ENCODE measurements at places on chromosomes 12 and 14.

DNA sequence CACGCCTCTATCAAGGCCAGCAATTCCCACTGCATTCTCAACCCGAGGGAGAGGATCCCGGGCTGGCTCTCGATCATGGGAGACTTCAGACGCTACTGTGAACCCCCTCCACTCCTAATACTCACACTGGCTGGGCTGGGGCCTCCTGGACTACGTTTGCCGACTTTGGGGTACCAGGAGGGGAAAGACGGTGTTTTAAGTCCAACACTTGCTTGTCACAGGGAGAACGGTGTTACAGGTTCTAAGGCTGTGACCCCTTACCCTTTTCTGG is 463 bp downstream of the NACA start:
- no peak for DNase-seq

DNA sequence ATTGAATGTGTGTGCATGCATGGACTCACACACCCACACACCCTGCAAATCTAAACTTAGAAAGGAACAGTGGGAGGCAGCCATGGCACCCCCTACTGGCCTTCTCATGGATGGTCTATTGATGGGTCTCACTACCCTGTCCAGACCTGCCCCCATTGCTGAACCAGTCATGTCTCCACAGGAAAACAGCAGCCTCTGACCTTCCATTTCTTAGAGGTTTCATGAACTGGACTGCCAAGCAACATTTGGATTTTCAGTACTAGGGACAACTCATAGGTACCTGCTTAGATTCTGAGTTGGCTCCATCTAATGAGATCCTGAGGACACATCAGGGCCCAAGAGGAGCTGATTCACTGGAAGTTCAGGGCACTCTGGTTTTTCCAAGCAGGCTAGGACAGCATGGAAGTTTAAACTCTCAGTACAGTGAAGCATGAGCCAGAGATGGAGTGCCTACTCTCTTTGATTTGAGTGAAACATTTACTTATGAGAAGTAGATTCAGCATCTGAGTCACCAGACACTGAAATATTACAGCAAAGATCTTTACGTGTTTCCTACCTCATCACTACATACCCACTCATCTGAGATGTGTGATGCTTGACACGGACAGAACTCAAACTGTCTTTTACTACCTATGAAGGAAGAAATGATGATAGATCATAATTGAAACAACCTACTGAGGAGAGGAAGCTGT is 98.9 kb upstream of the PLEKHG7 start:
- no peak for DNase-seq

DNA sequence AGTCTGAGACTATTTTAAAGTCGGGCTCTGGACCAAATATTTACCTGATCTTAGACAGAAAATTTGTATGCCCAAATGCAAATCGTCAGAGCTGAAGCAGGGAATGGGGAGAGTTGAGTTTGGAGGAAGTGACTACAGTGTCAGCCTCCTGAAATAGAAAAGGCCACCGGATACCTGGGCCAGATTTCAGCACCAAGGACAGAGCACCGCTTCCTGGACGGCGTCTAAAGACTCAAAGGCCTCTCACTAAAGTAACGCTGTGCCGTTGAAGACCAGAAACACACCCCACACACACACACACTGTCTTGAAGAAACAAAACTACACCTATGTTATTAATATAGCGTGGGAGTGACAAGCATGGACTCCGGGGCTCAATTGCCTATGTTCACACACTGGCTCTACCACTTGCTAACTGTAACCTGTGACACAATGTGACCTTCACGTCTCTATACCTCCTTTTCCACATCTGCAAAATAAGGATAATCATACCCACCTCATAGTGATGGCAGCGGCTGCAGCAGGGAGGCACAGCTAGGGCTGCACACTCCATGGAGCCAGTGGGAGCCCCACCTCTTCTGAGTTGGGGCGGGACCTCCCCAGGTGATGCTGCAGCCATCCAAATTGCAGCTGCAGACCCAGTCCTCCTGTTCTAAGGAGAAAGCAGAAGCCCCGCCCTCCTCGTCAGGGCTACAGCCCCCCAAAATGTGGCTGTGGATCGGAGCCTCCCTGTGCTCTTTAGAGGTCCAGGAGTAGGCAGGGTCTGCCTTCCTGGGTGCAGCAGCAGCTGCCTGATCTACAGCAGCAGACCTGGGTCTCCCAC is 35.6 kb downstream of the KRT76 start:
- peak; percentile 66 for DNase-seq

DNA sequence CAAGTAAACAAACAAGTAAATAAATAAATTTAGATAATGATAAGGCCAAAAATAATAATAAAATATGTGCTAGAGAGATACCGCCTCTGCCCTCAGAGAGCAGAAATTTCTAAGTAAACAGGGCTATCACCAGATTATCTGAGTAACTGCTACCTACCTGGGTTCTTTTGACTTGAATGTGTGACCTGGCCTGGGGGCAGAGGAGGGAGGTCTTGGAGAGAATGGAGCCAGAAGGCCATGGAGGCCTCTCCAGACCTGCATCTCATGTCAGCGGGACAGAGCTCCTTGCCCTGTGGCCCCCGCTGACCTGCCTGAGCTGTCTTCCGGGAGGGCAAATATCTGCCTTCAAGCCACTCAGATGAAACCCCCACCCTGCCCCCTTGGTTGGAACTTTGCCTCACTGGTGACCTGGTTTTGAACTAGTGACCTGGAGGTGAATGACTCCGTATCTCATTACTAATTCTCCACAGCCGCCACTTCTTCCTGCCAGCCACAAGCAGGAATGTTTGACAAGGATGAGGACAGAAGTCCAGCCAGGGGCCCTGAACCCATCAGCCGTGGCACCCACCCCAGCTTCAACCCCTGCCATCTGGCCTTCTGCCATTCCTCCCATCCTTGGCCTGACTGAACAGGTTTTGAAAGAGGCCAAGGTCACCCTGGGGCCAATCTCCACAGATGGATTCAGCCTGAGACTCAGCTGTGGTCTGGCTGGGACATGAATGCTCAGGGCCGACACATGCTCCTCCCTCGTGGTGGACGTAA is 86.8 kb upstream of the PARP11 start:
- DNase-seq: no peak

DNA sequence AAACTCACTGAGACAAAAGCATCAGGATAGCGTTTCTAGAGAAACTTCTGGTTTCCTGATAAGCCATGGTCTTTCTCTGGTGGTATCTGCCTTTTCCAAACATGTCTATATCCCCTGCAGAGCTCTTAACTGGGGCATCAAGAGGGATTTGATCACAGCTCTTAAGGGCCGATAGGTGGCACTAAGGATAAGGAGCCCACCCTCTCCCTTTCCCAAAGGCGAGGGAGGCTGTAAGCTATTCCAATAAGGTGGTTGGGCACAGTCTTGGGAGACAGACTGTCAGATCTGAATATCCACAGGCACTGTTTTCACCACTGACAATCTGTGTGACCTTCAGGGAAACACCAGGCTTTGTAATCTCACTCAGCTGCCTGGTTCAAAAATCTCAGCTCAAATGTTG is 206.0 kb downstream of the ADGRD1 start:
- DNase-seq: no peak

DNA sequence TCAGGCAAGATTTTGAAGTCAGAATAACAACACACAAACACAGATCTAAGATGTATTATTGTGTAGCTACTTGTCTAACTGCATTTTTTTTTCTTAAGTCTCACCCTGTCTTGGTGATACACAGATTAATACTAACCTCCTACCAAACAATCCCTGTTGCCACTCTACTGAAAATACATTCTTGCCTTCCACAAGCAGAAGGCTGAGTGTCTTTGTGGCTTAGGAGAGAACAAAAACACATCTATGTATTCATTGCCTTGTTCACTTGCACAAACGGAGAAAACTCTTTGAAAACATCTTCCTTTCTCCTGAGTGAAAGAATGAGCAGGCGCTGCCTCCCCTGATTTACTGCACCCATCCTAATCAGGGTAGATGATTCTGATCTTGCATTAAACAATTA is 642.2 kb downstream of the DIO2 start:
- no peak for DNase-seq

DNA sequence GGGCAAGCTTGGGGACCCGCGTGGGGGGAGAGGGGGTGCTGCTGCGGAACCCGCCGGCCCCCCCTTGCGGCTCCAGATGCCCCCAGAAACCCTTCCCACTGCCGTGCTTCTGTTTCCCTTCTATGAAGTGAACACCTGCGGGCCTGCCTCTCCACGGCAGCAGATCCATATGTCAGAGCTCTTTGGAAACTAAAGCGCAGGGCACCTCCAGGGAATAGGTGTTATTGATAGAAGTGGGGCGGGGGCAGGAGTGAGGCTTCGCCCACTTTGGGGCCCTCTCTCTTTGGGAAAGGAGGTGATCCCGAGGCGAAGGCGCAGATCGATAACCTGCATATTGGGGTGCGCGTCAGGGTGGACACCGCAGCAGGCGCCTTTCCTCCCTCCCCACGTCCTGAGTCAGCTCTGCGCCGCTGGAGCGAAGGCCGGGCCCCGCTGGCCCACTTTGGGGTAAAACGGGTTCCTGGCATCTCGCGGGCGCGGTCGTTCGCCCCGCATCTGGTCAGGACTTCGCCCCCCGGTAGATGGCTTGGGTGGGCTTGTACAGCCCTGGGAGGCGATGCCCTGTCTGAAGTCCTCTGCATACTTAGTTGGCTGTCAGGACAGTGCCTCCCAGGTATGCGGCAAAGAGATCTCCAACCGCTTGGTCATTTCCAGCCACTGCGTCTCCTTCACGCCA is 524 bp downstream of the KMT5A start:
- DNase-seq: peak; percentile 14

DNA sequence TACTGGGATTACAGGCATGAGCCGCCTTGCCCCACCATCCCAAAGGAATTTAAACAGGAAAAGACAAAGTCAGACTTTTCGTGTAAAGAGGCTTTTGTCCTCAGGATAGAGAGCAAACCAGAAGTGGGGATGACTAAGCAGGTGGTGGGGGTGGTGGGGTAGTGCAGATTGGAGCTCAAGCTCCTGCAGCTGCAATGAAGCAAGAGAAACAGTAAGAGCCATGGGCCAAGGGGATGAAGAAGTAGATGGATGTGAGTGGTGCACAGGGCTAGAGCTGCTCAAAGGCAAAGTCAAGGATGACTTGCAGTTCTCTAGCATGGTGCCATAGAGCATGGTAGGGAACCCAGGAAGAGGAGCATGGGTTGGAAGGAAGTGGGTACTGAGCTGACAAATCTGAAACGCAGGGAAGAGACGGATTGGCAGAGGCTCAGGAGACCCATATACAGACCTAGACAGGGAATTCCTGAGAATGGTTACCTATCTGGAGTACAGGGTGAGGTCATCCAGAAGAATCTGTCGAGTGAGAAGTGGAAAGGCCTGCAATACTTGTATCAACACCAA is 11.4 kb upstream of the RNF34 start:
- DNase-seq: no peak

- no peak for DNase-seq
Observed at GRCh38 chr12:97140355-97140754, 233.3 kb downstream of the NEDD1 start.

- no peak for DNase-seq
Observed at GRCh38 chr12:111174251-111174960, 194.5 kb downstream of the PHETA1 start.

GRCh38 chr14:33323979-33324378 is 385.3 kb downstream of the NPAS3 start:
- DNase-seq: no peak

GRCh38 chr14:50191499-50191898 is 39.9 kb downstream of the SOS2 start:
- DNase-seq: no peak

- DNase-seq: no peak
Observed at GRCh38 chr12:124597041-124597440, 29.6 kb upstream of the NCOR2 start.

GRCh38 chr12:12592930-12593329 is 18.7 kb upstream of the CREBL2 start:
- DNase-seq: no peak

DNA sequence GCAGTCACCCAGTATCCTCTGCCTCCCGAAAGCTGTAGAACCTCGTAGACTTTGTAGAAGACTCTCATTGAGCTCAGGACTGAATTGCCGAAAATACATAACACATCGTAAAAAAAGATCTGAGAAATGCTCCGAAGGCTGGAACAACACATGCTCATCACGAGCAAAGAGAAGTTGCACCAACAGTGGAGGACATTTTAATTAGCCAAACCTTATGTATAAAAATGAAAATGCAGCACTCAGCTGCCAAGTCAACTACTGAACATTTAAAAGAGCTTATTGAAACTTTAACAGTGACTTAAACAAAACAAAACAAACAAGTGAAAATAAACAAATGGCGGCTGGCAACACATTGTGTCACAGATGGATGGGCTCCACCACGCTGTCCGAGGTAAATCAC is 519.9 kb downstream of the TMEM132D start:
- DNase-seq: no peak

- no peak for DNase-seq
Observed at GRCh38 chr12:40325349-40325960, 100.7 kb downstream of the LRRK2 start.

DNA sequence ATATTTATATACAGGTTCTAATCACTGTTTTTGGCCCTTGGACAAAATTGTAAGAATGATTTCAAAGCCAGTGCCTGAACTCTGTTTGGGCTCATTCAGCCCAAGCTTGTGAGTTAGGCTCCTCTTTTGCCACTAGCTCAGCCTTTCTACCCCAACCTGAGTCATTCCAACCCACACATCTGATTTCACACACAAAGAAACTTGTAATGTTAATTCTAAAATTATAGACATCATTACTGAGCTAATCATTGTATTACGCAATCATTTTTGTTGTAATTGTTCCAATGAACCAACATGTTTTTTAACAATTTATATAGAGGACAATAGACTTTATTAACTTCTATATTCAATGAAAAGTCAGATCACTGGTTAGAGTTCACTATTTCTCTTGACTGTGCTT is 441.1 kb downstream of the ETNK1 start:
- DNase-seq: no peak

GRCh38 chr14:46325157-46325556 is 326.4 kb downstream of the RPL10L start:
- no peak for DNase-seq
